ENCODE measurements at places on chromosomes 12 and 14. TPM values are rescaled to one million over a fixed set of nuclear protein-coding genes. Genes with fewer than 3 reads are reported as not detected.

Gene BDKRB1
- total RNA-seq, result not detected

Gene BCL11B
- total RNA-seq, result 0.60 TPM

Gene KRT1
- total RNA-seq, result not detected

Gene KRT73
- total RNA-seq, result not detected

Gene SLCO1B3
- total RNA-seq, result not detected

DNA sequence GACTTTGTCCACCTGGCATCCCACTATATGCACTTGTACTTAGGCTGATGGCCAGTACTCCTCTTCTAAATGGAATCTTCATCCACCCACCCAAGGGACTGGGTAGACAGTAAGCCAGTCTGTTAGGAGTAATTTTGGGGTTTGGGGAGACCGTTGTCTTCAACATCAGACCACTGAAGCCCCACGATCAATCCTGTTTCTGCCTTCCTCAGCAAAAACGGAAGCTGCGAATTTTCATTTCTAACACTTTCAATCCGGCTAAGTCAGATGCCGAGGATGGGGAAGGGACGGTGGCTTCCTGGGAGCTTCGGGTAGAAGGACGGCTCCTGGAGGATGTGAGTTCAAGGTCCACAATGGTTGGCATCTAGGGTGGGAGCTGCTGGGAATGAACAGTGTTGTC, 2.0 kb downstream of the SMARCD1 start:
- no peak for DNase-seq

DNA sequence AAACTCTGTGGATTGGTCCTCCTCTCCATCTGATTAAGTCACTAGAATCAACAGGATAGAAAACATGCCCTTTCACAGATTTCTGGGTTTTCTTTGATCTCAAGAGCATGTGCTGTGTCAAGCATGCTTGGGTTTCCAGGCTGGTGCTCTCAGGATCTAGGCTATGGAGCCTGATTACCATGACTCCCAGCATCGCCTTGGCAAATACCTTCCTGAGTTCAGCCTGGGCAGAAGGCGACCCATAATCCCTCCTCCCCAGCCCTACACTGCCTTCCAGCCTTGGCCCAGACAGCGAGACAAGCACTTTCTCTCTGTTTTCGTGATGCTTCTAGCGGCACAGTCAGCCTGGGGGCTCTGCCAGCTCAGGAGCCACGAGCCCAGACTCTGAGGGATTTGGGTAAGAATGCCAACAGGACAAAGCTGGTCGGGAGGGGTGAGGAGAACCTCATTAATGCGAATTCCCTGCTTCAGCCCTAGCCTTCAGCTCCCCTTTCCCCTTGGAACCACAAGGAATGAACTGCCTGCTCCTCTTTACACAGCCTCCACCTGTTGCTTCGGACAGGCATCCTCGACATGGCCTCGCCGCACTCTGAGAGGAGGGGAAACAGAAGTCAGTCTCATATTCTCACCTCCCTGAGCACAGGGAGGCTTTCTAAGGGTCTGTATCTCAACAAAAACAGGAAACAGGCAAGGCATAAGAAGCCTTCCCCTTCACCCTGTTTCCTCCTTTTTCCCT, 227.1 kb downstream of the MSRB3 start:
- no peak for DNase-seq

GRCh38 chr12:9843407-9843806, 16.1 kb downstream of the KLRF1 start:
- DNase-seq, result no peak

DNA sequence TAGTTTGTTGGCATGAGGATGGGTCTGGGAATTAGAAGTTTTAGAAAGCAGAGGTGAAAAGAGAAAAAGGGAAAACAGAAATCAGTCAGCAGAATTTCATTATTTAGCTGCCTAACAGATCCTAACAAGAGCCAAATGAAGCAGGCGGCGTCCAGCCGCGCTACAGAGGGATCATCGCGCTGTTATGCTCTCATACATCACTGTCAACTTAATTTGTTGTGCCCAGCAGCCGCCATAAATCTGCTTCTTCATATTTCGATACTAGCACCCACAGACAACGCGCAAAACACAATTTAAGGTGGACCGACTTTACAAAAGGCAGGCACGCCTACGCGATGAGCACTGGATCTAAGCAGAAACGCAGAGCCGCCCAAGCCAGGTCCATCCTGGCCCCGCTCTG, 66.7 kb downstream of the SETD3 start:
- no peak for DNase-seq

GRCh38 chr14:30527196-30527595, 31.8 kb upstream of the G2E3 start:
- DNase-seq, result no peak

DNA sequence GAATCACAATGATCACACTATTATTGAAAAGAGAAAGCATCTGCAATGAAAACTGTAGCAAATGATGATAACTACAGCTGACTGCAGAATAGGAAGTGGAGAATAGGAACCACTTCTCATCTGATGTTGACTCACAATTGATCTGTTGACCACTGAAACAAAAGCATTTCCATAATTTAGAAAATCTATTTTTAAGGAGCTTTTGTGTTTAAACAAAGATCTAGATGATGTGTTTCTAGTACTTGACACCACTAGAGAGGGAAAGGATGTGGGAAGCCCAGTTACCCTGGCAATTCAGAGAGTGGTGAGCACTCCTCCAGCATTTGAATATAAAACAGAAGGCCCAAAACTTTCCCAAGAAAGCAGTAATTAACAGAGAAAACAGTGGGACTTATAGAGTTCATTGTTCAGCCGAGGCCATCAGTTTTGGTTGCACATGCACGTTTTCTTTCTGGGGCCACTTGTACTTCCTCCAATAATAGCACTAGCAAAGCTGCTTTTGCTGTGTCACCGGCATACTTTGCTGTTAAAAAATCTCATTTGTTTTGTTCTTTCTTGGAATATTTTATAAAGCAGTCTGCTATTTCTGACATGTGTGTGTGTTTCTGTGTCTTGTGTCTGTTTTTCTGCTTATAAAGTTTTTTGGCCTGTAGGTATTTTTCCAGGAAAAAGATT, 76.1 kb upstream of the HECTD1 start:
- DNase-seq, result no peak

DNA sequence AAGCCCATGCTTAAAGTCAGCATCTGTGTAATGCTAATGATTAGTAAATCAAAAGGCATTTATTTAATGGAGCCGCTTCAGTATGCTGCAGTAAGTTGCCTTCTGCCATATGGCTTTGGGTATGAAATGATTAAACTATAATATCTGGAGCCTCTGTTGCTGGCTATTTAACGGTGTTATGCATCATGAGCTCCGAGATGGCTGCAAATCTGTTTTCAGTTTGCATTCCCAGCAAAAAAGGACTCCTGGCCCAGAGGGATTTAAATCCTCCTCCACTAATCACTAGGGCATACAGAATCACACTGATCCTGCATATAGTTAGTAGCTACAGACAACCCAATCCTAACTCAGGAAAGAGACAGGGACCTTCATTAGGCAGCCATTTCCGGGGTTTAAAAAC, 171.5 kb upstream of the EEA1 start:
- DNase-seq, result no peak

DNA sequence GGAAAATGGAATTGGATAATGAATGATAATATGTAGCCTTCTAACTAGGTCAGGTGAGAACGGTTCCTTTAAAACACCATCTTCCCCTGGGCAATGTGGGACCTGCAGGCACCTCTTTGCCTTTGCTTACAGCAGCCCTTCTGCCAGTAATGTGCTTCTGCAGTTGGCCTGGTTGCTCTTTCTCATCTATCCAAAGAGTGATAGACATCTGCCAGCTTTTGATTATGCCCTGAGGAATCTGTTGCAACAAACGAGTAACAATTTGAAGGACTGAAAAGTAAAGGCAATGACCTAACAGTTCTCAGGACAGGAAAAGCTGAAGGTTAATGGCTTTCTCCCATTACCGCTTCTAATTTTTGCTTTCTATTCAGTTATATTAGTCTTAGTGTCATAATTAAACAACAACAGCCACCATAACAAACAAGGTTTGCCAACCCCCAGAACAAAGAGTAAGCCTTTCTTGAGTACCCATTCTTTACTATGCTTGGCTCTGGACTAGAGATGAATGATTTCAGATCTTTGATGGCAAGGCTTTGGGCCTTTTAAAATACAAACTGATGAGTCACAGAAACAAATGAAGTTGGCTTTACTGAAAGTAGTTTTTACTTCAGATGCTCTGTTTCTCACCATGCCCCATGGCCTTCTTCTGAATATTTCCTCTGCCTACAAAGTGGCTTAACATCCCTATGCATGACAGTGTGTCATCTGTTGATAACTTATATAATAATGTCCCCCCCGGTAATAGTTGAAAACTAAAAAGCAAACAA, 76.1 kb upstream of the KRR1 start:
- no peak for DNase-seq

DNA sequence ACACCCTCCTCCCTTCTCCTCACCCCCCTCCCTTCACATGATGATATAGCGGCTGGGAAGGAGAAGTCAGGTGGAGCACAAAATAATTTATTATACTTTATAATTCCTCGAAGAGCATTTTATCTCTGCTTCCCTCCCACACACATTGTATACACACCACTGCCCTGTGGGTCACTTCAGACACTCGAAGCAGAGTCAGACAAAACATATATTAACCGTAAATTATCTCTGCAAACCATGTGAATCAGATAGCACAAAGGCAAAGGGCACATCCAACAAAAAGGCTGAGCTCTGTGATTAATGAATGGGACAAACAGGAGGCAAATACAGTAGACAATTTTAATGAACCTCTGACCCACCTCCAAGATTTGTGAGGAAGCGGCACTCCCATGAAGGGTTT, 450.7 kb downstream of the GALC start:
- no peak for DNase-seq

DNA sequence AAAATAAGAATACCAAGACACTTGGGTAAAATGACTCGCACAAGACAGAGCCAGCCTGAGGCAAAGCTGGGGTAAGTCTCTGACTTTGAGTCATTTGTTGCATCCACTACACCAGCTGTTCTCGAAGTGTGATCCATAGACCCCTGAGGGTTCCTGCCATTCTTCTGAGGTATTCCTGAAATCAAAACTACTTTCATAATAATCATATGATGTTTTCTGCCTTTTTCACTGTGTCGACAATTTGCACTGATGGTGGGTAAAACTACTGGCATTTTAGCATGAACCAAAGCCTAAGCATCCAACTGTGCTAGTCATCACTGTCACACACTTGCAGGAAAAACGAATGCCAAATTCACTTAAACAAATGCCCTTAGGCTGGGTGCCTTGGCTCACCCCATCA, 135.5 kb upstream of the FUT8 start:
- no peak for DNase-seq

DNA sequence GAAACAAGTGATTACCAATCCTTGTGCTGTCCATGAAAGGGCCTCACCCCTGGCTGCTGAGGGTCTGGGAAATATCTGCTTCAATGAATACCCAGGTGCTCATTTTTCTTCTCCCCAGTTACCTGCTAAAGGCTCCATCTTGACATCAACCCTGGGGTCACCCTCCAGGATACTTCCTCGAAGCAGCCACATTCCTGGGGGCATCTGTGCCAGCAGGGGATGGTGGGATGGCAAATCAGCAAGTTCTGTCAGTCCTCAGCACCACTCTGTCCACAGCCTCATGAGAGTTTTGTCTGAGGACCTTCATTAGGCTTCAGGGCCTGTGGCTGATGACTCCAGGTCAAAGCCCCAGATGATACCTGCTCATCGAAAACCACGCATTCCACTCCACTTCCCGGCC, 124.8 kb downstream of the ZFP36L1 start:
- no peak for DNase-seq

DNA sequence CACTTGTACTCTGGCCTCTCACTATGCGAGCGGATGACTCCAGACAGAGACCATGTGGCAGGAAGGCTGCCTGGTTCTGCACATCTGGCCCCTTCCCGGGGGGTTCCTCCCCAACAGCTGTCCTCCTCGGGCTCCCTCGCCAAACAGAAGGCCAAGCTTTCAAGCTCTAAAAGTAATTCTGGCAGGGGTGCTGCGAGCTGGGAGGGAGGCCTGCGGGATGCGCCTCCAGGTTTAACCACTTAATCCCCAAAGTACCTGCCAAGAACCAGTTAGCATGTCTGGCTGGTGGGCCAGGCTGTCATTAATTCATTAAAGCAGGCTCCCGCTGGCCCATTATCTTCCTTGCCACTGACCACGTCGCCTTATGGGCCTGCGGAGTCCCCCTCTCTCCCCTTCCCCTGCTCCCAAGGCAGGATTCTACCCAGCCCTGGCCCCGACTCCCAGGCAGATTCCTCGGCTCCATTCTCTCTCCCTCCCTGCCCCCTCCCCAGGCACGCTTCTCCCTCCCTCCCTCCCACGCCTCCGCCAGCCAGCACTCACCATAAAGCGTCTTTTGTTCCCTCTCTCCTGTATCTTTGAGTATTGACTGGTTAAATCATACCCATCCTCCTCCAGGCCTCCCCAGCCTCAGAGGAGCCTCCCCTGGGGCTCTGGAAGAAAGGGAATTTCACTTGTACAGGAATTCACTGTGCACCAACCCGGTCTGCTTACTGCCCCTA, 4.9 kb downstream of the HRK start:
- DNase-seq, result no peak

GRCh38 chr12:117876436-117876816, 92.4 kb downstream of the KSR2 start:
- no peak for DNase-seq

GRCh38 chr14:69987406-69988121, 108.3 kb downstream of the SMOC1 start:
- DNase-seq, result no peak

DNA sequence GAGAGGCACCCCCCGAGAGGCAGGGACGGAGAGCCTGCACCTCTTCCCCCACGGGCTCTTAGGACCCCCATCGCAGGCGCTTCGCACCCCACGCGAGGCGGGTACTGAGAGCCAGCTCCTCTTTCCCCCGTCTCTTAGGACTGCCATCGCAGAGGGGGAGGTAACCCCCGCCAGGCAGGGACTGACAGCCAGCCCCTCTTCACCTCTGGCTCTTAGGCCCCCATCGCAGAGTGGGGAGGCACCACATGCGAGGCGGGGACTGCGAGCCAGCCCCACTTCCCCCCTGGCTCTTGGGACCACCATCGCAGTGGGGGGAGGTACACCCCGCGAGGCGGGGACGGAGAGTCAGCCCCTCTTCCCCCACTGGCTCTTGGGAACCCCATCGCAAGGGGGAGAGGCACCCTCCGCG, 46.1 kb downstream of the DDX11 start:
- no peak for DNase-seq

DNA sequence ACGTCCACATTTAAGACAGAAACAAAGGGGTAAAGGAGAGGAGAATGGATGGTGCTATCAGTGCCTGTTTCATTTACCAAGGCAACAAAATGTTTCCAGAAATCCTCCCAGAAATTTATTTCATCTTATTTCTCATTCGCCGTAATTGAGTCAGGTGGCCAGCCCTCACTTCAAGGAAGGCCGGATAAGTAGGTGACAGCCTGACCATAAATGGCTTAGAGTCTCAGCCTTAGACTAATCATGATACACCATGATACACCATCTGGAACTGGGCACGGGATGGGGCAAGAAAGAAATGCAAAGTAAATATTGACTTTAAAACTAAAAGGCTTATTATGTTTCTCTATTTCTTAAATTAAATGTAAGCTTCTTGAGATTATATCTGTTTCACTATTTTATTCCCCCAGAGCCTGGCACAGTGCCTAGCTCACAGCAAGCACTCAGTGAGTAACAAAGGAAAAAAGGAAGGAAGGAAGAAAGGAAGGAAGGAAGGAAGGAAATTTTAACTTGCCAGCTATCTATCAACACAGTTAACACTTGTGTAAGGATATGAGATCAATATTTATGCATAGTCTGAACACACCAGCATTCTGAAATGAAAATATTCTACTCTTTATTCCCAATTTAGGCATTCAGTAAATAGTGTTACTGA, 106.1 kb upstream of the FSCB start:
- no peak for DNase-seq

Data from ovary (tissue), 10 donors.